ENCODE measurements at places on chromosomes 7 and 10.

DNA sequence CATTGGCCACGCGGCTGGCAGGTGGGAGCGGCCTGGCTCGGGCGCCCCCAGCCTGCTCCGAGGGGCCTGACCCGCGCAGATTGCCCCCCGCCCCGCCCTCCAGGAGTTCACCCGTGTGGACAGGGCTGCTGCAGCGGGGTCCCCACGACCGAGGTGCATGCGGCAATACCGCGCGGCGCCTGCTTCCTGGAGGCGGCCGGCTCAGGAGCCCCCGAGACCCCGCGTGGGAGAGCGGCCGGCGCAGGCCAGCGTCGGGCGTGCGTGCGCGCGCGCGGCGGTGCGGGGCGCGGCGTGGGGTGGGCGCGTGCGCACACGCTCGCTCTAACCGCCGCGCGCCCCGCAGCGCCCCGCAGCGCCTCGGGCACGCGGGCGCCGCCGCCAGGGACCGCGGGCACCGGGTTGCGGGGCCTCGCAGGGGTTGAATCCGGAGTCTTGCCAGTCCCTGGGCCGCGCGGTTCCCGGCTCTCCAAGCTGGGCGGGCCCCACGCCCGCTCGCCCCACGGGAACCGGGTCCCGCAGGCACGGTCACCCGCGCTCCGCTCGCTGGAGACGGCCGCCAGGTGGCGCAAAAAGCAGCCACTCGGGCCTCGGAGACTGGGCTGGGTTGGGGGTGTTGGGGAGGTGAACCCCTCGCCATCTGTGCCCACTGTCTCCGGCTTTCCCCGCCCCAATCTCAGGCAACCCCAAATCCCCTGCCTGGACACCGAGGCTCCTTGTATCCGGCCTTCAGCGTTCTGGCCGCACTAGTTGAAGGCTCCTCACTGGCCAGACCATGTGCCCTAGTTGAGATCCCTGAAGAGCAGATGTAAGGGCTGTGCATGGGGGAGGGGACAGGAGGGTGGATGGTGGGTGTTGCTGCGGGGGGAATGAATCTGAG, 1.3 kb upstream of the ACHE start:
- DNase-seq, result no peak

- DNase-seq, result no peak
These were observed 141.1 kb downstream of the DIP2C start for GRCh38 chr10:548238-548901.

GRCh38 chr7:72313906-72314305, 98.2 kb downstream of the CALN1 start:
- no peak for DNase-seq

GRCh38 chr10:16116404-16117304, 256.3 kb upstream of the MINDY3 start:
- DNase-seq, result peak; percentile 11

- DNase-seq, result peak; percentile 11
These were observed 27.2 kb downstream of the CCM2 start for GRCh38 chr7:45026984-45027773.

DNA sequence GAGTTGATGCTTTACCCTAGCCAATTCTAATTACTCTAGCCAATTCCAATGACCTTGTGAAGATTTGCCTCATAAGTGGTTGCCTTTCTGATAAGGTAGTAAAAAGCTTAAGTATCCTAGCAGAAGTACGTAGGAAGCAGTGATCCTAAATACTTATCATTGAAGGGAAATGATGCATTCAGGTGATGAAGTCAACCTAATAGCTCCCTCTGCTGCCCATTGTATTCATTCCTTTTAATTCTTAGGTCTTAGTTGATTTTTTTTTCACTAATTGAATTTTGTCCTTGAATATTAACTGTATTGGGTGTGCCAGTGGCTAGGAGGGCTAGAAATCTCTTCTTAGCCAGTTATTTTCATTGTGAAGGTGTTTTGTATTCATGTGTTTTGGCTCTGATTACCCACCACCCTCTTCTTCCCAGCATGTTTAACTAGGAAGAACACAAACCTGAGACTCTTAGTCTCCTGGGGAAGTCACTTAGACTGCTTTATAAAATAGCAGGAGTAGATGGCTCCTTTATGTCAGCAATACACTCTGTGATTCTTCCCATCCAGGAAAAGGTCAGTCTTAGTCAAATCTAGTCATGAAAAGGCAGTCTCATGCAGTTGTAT, 46.3 kb downstream of the PLEKHA8 start:
- DNase-seq, result peak; percentile 58

DNA sequence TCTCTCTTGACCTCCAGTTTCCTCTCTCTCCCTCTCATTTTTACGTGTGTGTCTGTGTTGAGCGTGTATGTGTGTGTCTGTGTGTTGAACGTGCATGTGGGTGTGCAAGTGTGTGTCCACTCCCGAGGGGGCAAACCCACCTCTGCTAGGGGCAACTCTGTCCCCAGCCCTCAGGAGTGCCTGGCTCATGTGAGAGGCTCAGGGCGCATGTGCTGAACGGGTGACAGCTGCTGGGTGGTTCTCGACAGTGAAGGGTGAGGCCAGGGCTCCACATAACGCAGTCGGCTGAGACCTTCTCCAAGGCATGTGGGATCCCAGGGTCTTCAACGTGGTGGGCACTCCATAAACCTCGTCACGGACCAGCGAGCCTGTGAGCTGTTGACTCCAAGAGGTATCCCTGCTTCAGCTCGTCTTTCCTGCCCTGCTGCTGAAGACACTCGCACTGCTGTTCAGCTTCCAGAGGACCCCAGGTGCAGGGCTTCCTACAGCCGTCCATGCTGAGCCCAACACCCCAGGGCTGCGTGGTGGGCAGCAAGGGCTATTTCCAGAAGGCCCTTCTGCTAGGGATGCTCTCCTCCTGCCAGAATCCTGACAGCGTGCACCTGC, 361.6 kb upstream of the SHH start:
- DNase-seq, result no peak

DNA sequence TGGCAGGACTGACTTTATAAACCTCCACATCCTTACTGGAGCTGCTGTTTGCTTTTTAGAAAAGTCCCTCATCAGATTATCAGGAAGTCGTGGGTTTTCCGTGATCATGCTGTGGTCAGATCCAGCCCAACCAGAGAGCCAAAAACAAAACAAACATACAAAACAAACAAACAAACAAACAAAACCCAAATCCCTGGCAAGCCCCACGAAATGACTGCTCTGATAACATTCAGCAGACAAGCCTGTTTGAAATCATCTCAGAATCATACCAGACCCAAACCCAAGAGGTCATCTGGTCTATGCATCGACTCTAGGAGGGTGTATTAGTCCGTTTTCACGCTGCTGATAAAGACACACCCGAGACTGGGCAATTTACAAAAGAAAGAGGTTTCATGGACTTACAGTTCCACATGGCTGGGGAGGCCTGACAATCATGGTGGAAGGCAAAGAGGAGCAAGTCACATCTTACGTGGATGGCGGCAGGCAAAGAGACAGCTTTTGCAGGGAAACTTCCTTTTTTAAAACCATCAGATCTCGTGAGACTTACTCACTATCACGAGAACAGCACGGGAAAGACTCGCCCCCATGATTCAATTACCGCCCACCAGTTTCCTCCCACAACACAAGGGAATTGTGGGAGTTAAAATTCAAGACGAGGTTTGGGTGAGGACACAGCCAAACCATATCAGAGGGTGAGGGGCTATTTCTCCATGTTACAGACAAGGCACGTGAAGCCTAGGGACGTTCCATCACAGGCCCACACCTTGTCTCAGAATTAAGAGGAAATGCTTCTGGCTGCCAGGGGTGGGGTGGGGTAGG, 85.7 kb downstream of the PARP12 start:
- DNase-seq, result no peak

GRCh38 chr10:119391440-119392251, 150.9 kb downstream of the RGS10 start:
- DNase-seq, result no peak

- no peak for DNase-seq
These were observed 39.3 kb upstream of the CDK6 start for GRCh38 chr7:92875719-92876118.

DNA sequence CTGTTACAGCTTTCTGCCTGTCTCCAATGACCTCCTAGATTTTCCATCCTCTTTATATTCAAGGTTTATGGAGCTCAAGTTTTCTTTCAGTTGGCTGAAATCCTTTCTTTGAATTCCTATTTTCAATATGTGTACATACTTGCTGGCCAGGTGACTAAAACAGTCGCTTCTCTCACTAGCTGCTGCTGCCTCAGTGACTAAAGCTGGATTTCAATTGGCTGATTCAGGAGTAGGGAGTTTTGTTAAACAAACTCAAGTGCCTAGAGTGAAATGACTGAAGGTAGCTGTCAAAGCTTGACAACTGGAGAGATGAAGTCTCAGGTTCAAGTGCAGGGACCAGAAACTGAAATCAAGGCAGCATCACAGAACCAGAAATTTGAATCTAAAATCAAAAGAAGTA, 6.7 kb upstream of the POLR1F start:
- no peak for DNase-seq

DNA sequence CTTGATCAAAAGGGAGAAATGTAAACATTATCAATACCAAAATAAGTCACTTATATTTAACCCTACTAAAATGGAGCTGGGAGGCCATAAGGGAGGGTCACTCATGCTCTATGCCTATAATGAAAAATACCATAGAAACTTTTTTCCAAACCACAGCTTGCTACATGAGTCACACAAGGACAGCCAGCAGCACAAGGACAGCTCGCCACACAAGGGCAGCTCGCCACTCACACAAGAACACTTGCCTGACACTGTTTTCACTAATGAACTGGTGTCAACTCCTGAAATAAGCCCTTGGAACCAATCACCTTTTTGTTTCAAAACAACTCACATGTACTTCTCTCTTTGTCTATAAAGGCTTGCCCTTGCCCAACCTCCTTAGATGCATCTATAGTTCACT, 43.3 kb downstream of the FRMPD2 start:
- no peak for DNase-seq

DNA sequence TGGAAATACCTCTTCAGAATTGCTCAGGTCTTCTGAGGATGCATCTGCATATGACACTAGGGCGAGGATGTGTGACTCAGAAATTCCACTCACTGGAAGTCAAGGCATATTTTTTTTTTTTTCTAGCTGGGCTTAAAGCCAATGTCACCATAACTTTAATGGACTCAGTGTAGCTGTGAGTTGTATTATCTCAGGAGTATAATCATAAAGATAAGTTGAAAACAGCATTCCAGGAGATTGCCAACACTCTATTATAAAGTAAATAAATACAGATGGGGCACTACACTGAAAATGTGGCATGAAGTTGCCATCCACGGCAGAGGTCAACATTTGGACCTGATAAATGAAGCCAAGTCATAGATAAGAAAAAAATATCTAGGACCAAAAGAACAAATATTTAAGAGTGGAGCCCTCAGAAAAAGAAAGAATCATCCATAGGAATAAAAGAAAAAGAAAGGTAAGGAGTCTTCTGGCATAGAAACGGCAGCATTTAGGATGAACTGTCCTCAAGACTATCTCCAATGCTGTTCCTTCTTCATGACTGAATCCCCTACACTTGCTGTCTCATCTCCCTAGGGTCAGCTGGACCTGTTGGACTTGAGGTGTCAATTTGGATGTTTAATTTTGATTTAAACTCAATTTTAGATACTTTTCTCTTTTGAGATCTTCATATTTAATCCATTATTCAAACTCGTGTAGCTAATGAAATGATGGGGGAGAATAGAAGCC, 72.9 kb upstream of the CAV2 start:
- no peak for DNase-seq
